ENCODE measurements at places on chromosomes 2 and 18.
A peak's percentile ranks its signal among the peaks of the same experiment; 100 is the strongest.

DNA sequence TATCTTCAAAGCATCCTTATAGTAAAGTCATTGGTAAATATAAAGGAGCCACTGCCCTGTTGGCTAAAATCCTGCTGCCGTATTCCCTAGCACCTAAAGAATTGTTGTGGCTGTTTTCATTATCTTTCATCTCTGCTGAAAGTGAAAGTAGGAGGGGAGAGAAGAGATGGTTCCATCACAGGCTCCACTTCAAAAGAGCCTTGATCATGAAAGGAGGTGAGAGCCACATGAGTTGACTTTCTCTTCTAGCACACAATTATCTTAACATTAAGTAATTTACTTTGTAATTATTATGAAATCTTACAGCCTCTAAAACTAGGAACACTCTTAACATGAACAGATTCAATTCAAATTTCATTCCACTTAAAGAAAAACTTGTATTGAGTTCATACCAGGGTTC is 1050.9 kb upstream of the LRRTM1 start:
- DNase-seq = no peak

DNA sequence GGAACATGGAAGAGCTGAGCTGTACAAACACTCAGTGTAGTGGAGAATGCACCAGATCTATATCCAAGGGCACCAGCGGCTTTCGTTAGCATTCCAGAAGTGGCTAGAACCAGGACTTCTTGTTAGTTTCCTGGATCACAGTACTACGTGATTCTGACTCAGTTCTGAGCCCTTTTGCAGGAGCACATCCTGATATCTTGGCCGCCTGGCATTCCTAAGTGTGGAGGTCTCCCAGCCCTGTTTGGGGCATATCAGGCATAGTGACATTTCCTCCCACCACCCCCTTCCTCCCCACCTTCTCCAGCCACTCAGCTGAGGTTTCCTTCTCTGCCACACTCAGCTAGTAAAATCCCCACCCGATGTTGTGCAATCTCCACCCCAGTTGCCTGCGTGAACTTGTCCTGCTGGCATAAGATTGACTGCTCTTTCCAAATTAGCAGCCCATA is 63.4 kb downstream of the BMP10 start:
- no peak for DNase-seq

GRCh38 chr2:7740114-7740513 is 822.9 kb downstream of the RNF144A start:
- no peak for DNase-seq

- no peak for DNase-seq
Observed at GRCh38 chr18:13278062-13278630, 59.6 kb downstream of the LDLRAD4 start.

DNA sequence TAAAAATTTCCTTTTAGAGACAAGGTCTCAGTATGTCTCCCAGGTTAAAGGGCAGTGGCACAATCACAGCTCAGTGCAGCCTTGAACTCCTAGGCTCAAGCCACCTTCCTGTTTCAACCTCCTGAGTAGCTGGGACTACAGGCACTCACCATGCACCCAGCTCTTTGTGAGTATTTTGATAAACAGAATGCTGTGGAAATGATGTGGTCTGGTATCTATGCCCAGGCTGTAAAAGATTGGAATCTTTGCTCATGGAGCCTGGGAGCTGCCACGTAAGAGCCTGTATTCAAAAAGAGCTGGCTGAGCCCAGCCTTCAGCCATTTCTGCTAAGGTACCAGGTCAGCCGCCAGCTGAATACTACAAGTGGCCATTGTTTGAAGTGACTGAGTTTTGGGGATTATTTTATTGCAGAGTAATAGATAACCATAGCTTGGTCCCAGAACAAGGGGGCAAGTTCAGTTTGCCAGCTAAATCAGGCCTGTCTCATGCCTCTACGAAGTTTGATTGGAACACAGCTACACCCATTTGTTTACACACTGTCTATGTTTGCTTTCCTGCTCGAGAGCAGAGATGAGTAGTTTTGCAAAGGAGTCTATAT is 21.3 kb upstream of the ARL5A start:
- no peak for DNase-seq

DNA sequence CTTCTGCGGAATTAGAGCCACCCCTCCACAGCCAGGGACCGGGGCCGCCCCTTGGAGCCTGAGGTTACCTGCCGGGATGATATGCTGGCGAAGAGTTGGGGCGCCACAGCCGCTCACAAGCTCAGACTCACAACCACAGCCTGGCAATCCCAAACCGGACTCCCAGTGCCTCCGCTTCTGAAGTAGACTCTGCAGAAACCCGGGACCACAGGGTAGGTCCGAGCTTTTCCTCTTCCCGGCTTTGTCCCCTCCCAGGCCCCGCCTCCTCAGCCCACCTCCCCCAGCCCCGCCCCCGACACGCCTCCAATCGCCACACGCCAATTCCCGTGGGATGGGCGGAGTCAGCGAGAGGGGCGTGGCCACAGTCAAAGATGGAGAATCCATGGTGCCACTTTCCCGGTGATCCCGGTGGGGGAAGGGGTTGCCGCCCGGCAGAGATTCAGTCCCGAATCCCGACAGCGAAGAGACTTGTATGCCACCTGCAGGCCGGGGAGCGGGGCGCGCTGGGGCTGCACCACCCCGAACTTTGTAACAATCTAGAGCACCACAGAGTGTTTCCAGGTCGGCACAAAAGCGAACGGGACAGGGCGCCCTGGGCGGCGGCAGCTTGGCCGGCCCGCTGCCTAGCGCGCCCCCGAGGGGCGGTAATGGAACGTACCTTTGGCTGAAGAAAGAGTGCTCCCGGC is at the start of gene IDH1:
Gene IDH1, minus strand, starts transcription at position 201 of the 686 bp plus-strand sequence. CDS start 3,520 bp downstream, outside the sequence.
- DNase-seq = peak; percentile 93

- DNase-seq = no peak
Observed at GRCh38 chr2:8679827-8680731, 1.8 kb upstream of the ID2 start.

DNA sequence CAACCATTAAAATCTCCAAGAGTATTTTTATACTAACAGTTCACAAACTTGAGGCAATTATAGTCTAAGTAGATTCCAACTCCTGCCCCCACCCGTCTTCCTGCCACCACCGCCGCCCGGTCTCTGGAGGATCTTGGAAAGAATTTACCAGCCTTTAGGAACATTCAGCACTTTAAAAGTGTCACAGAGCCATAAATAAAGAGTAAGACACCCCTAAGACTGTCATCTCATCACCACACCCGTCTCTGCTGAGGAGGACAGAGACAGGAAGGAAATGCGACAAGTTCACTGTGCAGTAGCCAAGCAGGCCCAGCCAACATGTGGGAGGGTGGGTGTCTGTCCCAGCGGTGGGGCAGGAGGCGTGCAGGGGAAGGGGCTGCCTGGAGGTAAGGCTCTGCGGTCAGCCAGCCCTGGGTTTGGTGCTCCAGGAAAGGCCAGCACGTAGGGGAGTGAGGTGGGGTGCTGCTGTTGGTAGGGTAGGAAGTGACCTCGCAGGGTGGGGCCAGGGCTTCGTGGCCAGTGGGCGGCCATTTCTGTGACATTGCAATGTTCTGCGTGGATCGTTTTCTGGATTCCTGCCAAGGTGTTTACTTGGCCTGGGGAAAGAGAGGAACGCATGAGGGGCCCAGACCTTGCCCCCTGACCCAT is 111.6 kb downstream of the FAM210A start:
- DNase-seq = no peak

GRCh38 chr18:27447451-27447881 is 262.4 kb upstream of the CHST9 start:
- DNase-seq = no peak

- no peak for DNase-seq
Observed at GRCh38 chr2:71494523-71495155, 41.3 kb downstream of the DYSF start.

GRCh38 chr18:46867367-46868143 is 49.8 kb downstream of the PIAS2 start:
- DNase-seq = no peak

GRCh38 chr18:76462326-76462694 is 32.7 kb downstream of the ZNF516 start:
- DNase-seq = peak; percentile 43

- DNase-seq = no peak
Observed at GRCh38 chr2:211367293-211367692, 810.9 kb downstream of the CPS1 start.

DNA sequence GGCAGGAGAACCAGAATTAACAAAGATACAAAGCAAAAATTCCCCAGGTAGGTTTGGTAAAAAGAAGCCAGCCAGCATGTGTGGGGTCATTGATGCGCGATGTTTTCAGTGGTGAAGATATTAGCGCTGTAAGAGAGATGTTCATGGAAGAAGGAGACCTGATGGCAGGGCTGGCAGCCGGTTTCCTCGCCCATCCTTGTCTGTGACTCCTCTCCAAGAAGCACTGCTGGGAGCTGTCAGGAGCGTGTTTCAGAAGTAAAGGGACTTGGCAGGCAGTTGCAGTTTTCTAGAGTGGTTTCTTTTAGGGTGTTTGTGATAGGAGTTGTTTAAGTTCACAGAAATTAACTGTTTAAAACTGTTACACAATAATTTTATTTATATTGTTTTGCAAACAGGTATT is 24.6 kb downstream of the TAF1B start:
- DNase-seq = no peak

DNA sequence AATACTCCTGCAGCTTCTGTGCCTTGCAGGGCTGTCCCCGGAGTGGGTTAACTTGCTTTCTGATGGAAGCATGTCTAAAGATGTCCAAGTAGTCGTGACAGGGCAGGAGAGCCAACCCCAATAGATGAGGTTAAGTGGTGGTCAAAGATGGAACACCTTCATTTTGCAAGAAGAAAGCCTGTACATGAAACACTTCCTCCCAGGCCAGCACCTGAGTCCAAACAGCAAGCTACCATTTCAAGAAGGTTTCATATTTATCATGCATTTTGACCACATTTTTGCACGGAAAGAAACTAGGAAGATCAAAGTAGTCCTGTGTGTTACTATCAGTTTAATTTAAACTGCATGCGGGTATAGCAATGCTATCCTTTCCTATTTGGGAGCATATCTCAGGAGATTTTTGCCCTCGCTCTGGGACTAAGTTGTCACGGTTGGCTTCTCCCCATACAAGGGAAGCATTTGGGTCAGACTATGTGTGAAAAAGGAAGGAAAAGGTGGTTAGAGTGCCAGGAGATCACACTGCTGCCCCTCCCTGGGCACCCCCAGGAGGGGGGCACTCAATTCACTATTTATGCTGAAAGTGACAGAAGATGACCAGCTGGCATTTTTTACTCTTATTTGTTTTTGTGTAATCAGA is 187.6 kb downstream of the ZNF521 start:
- no peak for DNase-seq

DNA sequence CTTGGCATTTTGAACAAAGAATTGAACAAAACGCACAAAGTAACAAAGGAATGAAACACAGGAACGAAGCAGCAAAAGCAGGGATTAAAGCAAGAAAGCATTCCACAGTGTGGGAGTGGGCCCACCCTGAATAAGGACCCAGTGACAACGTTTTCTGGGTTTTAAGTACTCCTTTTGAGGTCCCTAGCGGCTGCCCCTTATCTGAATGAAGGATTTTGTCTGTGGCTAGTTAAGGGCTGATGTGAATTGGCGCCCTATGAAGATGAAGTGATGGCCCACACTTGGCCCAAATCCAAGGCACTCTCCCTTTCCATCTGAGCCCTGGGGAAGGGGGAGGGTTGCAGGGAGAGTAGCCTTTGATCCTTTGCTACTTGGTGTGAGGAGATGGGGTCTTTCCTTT is 7.8 kb upstream of the CCDC141 start:
- DNase-seq = peak; percentile 60

DNA sequence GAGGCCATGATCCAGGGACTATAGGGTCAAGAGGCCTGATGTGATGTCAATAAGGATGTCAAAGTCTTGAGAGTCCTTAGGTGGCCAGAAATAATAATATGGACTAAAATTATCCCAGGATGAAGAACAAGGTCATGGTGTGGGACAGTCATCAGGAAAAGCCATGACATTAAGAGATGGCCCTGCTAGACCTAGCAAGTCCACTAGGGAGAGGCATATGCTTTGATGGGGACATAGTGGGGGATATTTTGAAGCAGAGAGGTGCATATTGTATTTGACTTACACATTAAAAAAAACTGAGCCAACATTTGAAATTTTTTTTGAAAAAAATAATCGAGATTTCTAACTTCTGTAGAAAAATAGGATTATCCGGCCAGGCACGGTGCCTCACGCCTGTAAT is 53.3 kb upstream of the CXCR4 start:
- DNase-seq = no peak

DNA sequence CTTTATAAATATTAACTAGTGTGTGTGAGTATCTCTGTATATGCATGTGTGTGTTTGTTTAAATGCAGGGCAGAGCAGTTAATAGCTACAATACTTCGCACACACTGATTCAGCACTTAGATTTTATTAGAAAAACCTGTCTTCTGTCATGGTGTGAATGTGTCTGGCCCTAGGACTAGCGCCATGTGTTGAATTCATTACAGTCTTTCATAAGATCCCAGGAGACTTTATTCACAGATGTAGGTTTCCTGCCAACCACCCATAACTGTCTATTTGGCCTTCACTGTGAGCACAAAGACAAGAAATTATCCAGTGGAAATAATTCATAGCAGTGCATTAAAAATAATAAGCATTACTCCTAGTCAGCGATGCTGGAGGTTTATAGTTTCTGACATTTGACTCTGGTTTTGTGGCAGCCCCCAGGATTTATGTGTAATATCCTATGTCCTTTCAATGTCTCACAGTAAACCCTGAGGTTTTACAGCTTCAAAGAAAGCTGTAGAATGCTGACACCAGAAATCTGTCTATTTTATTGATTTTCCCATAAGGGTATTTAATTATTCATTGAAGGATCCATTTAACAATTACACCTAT is 93.9 kb downstream of the ZNF804A start:
- DNase-seq = no peak

- DNase-seq = no peak
Observed at GRCh38 chr2:56147907-56148306, 35.9 kb upstream of the CCDC85A start.

- no peak for DNase-seq
Observed at GRCh38 chr2:10788855-10789254, 23.7 kb downstream of the PDIA6 start.

DNA sequence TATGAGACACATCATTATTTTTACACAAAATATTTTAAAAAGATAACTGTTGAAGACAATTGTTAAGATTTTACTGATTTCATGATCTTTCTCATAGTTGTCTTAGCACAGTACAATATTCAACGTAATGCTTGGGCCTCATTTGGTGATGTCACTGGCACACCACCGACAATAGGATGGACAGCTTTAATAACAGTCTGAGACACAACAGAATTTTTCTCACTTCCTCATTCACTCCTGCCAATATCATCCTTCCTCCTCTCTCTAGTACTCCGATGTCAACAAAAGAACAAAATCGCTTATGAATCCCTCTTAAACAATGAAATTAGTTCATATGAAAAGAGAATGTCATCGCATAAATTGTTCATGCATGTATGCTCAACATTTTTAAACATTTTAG is 461.9 kb upstream of the CDH7 start:
- DNase-seq = peak; percentile 50
